ENCODE measurements at places on chromosomes 7 and 10.

DNA sequence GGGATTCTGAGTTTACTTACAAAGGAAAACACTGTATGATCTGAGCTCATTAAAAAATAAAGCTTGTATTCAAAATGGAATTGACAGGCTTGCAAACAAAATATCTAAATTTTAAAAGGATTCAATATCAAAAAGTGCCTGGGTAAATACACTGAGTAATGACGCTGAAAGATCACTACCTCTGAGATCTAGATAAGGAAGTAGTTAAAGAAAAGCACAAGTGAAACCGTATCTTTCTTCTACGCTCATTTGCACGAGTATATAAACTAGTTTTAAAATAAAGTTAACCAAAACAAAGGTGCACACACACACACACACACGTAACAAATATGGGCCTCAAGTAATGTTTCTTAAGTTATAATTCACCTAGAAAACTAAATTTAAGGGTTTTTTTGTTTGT lies 93.4 kb downstream of the SNX13 start:
- DNase-seq: no peak

DNA sequence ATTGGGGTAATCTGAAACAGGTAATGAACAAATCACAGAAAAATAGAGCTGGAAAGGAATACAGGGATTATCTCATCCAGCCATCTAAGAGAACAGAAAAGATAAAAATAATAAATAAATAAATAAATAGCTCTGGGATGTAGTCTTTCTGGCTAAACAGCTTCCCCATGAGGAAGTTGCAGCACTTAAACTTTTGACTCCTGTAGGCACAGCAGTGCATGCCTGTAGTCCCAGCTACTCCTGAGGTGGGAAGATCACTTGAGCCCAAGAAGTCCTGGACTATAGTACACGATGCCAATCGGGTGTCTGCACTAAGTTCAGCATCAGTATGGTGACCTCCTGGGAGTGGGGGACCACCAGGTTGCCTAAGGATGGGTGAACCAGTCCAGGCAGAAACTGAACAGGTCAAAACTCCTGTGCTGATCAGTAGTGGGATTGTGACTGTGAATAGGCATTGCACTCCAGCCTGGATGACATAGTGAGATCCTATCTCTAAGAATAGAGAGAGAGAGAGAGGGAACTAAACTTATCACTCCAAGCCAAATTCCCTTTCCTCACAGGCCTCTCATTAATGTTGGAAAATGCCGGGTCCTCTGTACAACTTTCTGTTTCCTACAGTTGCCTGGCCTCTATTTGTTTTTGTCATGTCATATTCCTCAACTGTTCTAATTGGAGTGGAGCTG lies 61.7 kb upstream of the CDK13 start:
- no peak for DNase-seq

DNA sequence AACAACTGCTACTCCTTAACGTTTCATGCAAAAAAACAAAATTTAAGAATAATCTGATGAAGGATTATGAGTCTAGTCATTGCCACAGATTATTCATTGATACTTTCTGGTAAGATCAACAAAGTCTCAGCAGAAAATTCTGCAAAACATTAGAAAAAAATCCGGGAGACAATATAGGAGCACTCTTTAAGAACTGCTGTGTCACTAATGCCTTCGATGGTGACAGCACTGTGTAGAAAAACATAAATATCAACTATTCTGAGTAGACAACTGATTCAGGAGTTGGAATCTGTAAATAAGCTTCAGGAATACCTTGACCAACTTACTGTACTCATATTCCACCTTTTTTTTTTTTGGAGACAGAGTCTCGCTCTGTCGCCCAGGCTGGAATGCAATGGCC lies 69.0 kb downstream of the CYTH3 start:
- DNase-seq: no peak

GRCh38 chr10:12533151-12533550 lies 183.8 kb downstream of the CAMK1D start:
- DNase-seq: no peak

Data from lower leg skin (tissue), 4 donors.